ENCODE measurements at places on chromosomes 5 and 9.

GRCh38 chr5:58795327-58795726 is 212.5 kb downstream of the RAB3C start:
- no peak for DNase-seq

DNA sequence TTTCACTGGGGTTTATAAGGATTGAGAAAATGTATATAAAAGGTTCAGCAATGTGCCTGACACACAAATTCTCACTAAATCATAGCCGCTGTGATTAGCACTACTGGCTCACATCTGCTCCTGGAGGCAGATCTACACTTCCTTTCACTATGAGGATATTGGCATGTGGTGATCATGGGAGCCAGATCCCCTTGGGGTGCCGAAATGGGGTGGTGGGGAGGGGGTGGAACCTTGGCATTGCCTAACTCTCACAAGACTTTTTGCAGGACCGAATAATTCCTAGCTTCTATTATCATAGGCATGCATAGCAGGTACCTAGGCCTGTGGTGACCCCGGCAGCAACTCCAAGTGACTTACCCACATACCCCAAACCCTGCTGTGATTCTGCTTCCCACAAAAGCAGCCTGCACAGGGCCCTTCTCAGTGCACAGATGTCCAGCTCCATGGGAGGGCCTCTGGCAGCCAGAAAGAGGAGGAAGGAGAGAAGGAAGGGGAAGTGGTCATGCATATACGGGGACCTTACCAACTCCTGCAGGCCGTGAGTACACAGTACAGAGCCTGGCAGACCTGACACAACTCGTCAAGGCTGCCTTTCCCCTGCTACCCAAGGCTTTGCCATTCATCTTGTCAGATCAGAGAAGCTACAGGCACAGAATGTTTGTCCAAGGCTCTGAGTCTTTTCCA is 61.3 kb upstream of the IQGAP2 start:
- no peak for DNase-seq

DNA sequence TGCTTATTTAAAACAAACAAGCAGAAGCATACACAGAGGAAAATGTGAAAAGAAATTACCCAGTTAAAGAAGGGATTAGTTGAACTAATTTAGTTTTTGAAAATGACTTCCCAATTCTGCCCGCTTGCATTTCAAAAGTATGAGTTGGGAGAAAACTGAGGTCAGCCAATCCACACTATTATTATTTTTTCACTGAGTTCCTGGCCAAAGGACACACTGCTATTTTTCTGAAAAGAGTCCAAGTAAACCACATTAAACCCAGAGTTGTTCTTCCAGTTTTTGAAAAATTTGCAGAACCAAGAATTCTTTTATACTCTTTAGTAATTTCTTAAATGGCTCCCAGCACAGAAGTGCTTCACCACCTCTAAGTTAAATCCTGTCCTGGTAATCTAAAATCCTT is 7.5 kb downstream of the SMU1 start:
- DNase-seq: no peak

GRCh38 chr5:1654786-1655495 is 131.2 kb upstream of the LPCAT1 start:
- no peak for DNase-seq

DNA sequence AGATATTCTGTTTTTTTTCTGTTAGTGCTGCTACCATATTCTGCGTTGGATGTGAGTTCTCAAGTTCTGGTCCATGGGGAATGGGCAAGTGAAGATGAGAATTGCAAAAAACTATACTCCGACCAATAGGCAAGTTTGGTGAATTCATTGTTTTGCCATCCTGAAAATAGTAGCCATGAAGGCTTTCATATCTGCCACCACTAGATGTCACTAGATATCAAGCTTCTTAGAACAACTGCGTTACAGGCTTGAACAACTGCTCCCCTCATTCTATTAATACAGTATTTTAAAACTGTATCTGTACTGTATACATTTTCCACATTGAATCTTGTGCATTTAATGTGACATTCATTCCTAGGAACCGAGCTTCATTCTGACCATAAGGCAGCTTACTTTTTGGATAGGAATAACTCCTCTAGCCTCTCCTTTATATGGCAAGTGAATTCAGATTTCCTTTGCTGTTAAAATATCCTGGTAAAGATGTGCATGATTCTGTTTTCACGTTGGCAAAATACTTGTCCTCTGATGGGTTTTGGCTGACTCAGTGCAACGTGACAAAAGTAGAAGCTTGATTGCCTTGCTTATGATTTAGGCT is 163.6 kb downstream of the SREK1 start:
- no peak for DNase-seq

- no peak for DNase-seq
These were observed 262.1 kb downstream of the SPOCK1 start for GRCh38 chr5:137236849-137237507.

Measured in vagina (tissue), 2 donors.